ENCODE measurements at places on chromosomes 2 and 18. TPM values are rescaled to one million over a fixed set of nuclear protein-coding genes. Genes with fewer than 3 reads are reported as not detected.

The DNAJC5G gene
- not detected for total RNA-seq

The OTOS gene
- not detected for total RNA-seq

- no peaks in the 10 kb centered on the region for H3K4me1 ChIP-seq
- no peak overlapping the region for H3K27ac ChIP-seq
- H3K4me3 ChIP-seq: peak overlapping the region; percentile 71
- no peak for DNase-seq
Observed at GRCh38 chr2:20448246-20448976, 1.5 kb downstream of the RHOB start.

The C2orf78 gene
- not detected for total RNA-seq

Measured in activated CD4-positive, alpha-beta T cell treated with anti-CD3 and anti-CD28 coated beads for 36 hours (primary cell).